ENCODE measurements at places on chromosomes 1 and 21. TPM values are rescaled to one million over a fixed set of nuclear protein-coding genes. Genes with fewer than 3 reads are reported as not detected.

- no peaks in the 10 kb centered on the region for H3K27me3 ChIP-seq
- no peaks in the 10 kb centered on the region for H3K4me1 ChIP-seq
- H3K36me3 ChIP-seq = no peaks in the 10 kb centered on the region
- no peak for DNase-seq
- no peak overlapping the region for H3K4me3 ChIP-seq
These were observed 23.3 kb downstream of the PIP5K1A start for GRCh38 chr1:151221616-151222015.

- no peak overlapping the region for H3K27ac ChIP-seq
- no peaks in the 10 kb centered on the region for H3K4me1 ChIP-seq
- no peak overlapping the region for H3K4me3 ChIP-seq
- no peak for DNase-seq
These were observed 112.2 kb downstream of the USP25 start for GRCh38 chr21:15841856-15842564.

- DNase-seq = no peak
- no peaks in the 10 kb centered on the region for H3K4me1 ChIP-seq
- no peaks in the 10 kb centered on the region for H3K27me3 ChIP-seq
- H3K4me3 ChIP-seq = no peak overlapping the region
These were observed 30.8 kb downstream of the DDR2 start for GRCh38 chr1:162663086-162663485.

DNA sequence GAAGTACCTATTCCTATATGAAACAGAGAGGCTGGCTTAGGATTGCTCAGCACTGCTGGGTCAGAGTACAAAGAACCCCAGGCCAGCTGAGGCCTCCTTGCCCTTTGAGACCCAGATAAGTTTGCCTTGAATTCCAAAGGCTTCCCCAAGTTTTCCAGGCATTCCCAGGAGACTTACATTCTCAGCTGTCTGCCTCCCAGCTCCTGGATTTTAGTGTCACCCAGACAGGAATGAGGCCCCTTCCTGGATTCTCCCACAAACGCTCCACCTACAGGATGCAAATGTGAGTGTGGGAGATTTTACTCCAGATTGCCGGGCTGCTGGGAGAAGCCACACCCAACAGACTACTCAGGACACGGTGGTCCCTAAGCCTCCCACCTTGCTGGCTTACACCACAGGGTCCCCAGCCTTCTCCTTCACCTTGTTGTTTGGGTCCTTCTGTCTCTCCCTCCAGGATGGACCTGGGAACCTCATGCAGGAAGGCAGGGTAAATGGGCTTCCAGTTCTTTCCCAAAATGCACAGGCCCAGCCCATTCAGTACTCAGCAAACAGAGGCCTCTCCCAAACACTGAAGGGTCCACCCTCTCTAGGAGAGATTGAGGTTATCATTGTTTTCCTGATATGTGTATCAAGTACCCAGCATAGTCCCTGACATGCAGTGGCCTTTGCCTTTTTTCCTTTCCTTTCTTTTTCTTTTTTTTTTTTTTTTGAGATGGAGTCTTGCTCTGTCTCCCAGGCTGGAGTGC is 10.6 kb downstream of the RHBG start:
- no peaks in the 10 kb centered on the region for H3K36me3 ChIP-seq
- no peaks in the 10 kb centered on the region for H3K4me1 ChIP-seq
- DNase-seq = no peak
- no peak overlapping the region for H3K27ac ChIP-seq

GRCh38 chr21:40128891-40129290 is 261.7 kb downstream of the PCP4 start:
- H3K27ac ChIP-seq = no peak overlapping the region
- H3K4me1 ChIP-seq = no peaks in the 10 kb centered on the region
- no peaks in the 10 kb centered on the region for H3K27me3 ChIP-seq
- H3K4me3 ChIP-seq = no peak overlapping the region
- H3K36me3 ChIP-seq = no peaks in the 10 kb centered on the region

GRCh38 chr21:39430457-39430856 is 15.1 kb downstream of the LCA5L start:
- no peak for DNase-seq
- no peaks in the 10 kb centered on the region for H3K27me3 ChIP-seq
- H3K4me1 ChIP-seq = no peaks in the 10 kb centered on the region
- no peak overlapping the region for H3K4me3 ChIP-seq
- H3K36me3 ChIP-seq = no peaks in the 10 kb centered on the region

DNA sequence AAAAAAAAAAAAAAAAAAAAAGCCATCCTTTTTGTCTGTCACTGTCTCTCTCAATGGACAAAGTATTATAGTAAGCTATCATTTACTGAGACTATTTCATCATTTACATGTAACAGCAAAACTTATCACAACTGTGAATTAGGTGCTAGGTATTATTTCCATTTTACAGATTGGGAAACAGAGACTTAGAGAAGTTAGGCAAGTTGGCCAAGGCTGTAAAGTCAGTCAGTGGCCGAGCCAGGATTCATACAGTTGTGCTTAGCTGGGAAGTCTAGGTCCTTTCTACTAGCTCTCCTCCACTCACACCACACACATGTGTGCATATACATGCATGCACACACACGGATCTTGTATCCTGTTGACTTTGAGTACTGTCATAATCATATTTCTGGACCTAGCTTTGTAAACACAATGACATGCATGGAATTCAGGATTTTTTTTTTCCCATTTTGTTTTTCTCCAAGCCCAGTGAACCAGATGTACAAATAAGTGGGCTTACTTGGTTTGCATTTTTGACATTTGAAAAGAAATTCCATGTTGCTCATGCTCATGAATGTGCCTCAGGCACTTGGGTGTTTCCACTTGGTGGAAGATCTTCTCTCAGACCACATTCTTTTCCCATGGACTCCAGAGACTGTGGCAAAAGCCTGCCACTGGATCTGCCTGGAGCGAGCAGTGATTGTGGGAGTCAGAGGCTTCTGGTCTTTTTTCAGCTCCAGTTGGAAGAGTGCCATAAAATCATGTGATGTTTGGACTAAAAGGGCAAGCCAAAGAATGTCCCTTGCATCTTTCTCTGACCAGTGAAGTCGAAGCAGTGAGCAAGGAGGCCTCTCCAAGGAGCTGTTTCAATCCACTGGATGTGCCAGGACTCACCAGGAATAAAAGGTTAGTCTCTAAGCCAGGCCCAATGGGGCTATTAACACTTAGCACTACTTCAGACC is 61.7 kb upstream of the DNAJC6 start:
- no peaks in the 10 kb centered on the region for H3K27me3 ChIP-seq
- no peaks in the 10 kb centered on the region for H3K4me1 ChIP-seq
- no peak overlapping the region for H3K4me3 ChIP-seq
- no peak for DNase-seq
- H3K36me3 ChIP-seq = no peaks in the 10 kb centered on the region

- H3K36me3 ChIP-seq = no peaks in the 10 kb centered on the region
- no peak overlapping the region for H3K4me3 ChIP-seq
- H3K27me3 ChIP-seq = no peaks in the 10 kb centered on the region
- no peak overlapping the region for H3K27ac ChIP-seq
These were observed 73.6 kb upstream of the SLC45A1 start for GRCh38 chr1:8244304-8244703.

- peaks cover 32% of the 10 kb centered on the region for H3K4me1 ChIP-seq
- H3K36me3 ChIP-seq = peaks cover 17% of the 10 kb centered on the region
- peak overlapping the region; percentile 99 for H3K27ac ChIP-seq
These were observed 720 bp upstream of the BSDC1 start for GRCh38 chr1:32394890-32395432.

GRCh38 chr1:23650344-23650990 is 41.1 kb upstream of the RPL11 start:
- no peaks in the 10 kb centered on the region for H3K36me3 ChIP-seq
- no peak overlapping the region for H3K4me3 ChIP-seq
- peaks cover 5% of the 10 kb centered on the region for H3K27me3 ChIP-seq
- H3K4me1 ChIP-seq = no peaks in the 10 kb centered on the region

- no peaks in the 10 kb centered on the region for H3K4me1 ChIP-seq
- no peak for DNase-seq
- H3K27ac ChIP-seq = no peak overlapping the region
- peaks cover 28% of the 10 kb centered on the region for H3K36me3 ChIP-seq
These were observed 27.5 kb upstream of the GPR88 start for GRCh38 chr1:100510451-100510850.

DNA sequence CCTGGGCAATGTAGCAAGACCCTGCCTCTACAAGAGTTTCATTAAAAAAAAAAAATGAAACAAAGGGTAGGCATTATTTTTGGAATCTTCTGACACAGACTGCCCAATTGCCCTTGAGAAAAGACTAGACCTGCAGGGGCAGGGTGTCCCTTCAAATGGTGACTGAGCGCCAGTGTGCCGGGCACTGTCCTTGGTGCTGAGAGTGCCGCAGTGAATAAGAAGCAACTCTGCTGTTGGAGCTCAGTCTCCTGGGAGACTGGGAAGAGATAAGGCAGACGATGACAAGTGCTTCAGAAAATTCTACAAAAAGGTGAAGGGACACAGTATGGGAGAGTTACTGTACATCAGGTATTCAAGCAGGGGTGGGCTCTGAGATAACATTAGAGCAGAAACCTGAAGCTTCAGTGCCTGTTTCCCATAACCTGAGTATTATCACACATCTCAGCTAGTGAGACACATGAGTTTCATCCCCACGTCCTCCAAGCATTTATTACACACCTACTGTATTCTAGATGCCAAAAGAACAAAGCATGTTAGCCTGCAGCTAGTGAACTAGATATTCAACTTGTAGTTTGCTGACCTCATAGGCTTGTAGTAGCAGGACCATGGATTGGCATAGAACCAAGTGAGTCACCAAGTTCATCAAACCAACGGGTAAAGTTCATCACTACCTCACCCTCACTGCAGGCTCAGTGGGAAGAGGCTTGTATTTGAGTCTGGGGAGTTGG is 18.4 kb upstream of the RPL11 start:
- no peak for DNase-seq
- H3K27me3 ChIP-seq = no peaks in the 10 kb centered on the region
- H3K4me1 ChIP-seq = no peaks in the 10 kb centered on the region
- H3K4me3 ChIP-seq = no peak overlapping the region
- H3K36me3 ChIP-seq = no peaks in the 10 kb centered on the region
- no peak overlapping the region for H3K27ac ChIP-seq

DNA sequence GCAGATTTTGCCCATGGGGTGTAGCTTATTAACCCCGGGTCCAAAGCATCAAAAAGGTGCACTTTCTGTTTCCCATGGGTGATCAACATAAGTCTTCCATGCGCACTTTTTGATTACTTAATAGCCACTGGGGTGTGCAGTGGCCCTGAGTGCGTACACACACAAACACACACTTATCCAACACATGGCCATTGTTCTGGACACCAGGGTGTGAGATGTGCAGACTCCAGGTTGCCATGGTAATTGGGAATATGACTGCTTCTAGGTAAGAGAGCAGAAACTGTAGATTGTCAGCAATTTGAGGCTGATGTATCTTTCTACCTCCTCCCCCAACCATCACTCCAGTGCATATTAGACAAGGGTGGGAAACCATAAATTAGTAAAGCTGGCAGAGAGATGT is 68.8 kb downstream of the MAB21L3 start:
- no peaks in the 10 kb centered on the region for H3K36me3 ChIP-seq
- H3K27ac ChIP-seq = no peak overlapping the region
- no peak overlapping the region for H3K4me3 ChIP-seq
- DNase-seq = no peak
- H3K27me3 ChIP-seq = no peaks in the 10 kb centered on the region

DNA sequence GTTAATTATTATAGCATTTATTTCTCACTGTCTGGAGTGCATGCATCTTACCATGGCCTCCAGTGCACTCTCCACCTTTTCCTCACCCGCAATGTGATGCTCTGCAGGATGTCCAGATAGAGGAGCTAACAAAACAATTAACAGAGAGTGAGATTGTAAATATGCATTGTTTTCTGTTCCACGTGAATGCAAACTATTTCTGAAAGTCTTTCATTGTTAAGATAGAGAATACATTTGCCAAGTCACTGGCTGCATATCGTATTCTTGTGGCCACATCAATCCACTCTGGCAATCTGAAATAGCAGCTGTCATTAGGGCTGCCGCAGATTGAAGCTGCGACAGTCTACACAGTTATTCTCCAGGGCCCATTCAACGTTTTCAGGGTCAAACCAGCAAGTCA is 143.8 kb downstream of the DUSP10 start:
- H3K36me3 ChIP-seq = no peaks in the 10 kb centered on the region
- H3K27ac ChIP-seq = no peak overlapping the region

DNA sequence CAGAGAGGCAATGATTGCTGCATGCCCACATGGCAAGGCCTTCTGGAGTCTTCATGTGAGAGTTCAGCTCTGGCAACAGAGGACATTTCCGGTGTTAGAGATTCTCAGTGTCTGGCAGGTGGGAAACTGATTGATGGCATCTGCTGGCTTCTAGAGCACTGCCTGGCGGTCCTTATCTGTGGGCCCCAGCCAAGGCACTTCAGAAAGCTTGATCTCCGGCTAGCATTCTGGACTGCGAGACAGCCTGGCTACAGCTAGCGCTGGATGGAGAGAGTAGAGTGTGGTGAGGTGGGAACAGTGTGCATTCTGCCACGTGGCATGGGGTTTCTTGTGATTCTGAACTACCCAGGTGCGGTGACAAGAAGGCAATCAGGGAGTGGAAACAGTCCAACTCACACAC is 9.4 kb downstream of the ZNF678 start:
- no peak for DNase-seq
- H3K4me3 ChIP-seq = no peak overlapping the region
- no peaks in the 10 kb centered on the region for H3K36me3 ChIP-seq
- H3K27me3 ChIP-seq = no peaks in the 10 kb centered on the region
- H3K4me1 ChIP-seq = no peaks in the 10 kb centered on the region
- no peak overlapping the region for H3K27ac ChIP-seq

- H3K4me3 ChIP-seq = no peak overlapping the region
- H3K4me1 ChIP-seq = peaks cover 45% of the 10 kb centered on the region
- H3K36me3 ChIP-seq = no peaks in the 10 kb centered on the region
- no peaks in the 10 kb centered on the region for H3K27me3 ChIP-seq
- DNase-seq = no peak
These were observed 3.8 kb downstream of the AGO1 start for GRCh38 chr1:35886577-35887431.

DNA sequence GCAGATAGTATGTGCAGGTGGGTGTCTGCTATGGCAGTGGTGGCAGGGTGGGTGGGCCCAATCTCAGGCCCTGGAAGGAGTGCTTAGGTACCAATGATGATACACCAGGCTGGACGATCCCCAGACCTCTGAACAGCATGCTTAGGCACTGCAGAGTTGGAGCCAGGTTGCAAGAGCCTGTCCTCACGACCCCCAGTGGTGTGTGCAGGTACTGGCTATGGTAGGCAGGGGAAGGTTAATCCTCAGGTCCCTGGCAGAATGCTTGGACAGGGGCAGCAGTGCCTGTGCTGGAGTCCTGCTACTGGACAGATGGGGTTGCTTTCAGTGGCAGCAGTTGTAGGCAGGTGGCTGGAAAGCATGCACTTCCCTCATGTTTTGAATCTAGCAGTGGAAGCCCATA is 100.5 kb upstream of the NEK7 start:
- no peaks in the 10 kb centered on the region for H3K36me3 ChIP-seq
- no peak overlapping the region for H3K27ac ChIP-seq
- no peaks in the 10 kb centered on the region for H3K27me3 ChIP-seq
- no peak for DNase-seq
- no peaks in the 10 kb centered on the region for H3K4me1 ChIP-seq

Gene FAM131C
- total RNA-seq = 0.62 TPM

Gene LCE2A
- total RNA-seq = not detected

Gene RAP1GAP
- 0.50 TPM for total RNA-seq

Gene RXFP4
- total RNA-seq = not detected

Gene HSD3B1
- not detected for total RNA-seq

Gene EXOSC10
- total RNA-seq = 94.0 TPM

Measured in CD8-positive, alpha-beta memory T cell (primary cell).